Stimulated activated CD4-positive, alpha-beta T cell treated with anti-CD3 and anti-CD28 coated beads, TNF-alpha, amount 100 ng/mL, for 24 hours (primary cell): ENCODE measurements at places on chromosomes 3 and 15.

- no peak for DNase-seq
Measured at GRCh38 chr3:50132421-50133282, 22.5 kb upstream of the SEMA3F start.

DNA sequence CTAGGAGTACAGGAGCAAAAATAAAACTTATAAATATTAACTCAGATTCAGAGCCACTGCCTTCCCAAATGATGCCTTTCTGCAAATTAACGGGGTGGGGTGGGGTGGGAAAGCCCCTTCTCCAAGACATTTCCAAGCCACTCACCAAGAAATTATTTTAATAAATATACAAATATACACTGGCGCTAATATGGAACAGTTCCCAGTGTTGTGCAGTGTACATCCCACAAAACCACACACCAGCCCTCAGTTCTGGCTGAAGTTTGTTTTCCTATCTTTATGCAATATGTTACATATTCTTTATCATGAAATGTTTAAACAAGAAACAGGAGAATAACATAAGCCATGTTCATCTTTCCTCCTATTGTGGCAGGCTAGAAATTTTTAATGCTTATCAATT is 53.0 kb upstream of the GYG1 start:
- no peak for DNase-seq

GRCh38 chr3:124627501-124627908 is 102.7 kb upstream of the UMPS start:
- DNase-seq = no peak

DNA sequence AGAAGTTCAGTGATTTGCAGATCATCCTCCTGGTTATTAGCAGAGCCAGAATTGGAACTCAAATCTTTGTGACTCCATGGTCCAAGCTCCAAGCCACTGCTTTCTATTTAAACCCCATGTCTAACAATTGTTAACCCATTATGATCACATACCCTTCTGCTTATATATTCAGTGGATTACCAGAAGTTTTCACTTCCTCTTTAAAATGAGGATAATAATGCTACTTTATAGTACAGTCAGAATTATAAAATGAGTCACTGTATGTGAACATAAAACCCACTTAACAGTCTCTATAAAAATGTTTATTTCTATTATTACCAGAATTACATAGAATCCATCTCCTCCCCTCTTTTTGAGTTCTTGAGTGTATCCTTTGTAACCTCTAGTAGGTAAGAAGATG is 550.7 kb upstream of the DPPA4 start:
- no peak for DNase-seq

GRCh38 chr3:25455441-25456132 is 27.5 kb downstream of the RARB start:
- DNase-seq = no peak

GRCh38 chr15:100560323-100560722 is 31.6 kb upstream of the CERS3 start:
- DNase-seq = no peak

- DNase-seq = peak; percentile 18
Measured at GRCh38 chr3:119559441-119559963, at the start of gene CD80. Gene CD80, minus strand, starts transcription at chr3:119559614. Its CDS starts 1,886 bp downstream, at chr3:119557728.

GRCh38 chr3:146308682-146309081 is 57.8 kb upstream of the PLSCR4 start:
- DNase-seq = no peak

DNA sequence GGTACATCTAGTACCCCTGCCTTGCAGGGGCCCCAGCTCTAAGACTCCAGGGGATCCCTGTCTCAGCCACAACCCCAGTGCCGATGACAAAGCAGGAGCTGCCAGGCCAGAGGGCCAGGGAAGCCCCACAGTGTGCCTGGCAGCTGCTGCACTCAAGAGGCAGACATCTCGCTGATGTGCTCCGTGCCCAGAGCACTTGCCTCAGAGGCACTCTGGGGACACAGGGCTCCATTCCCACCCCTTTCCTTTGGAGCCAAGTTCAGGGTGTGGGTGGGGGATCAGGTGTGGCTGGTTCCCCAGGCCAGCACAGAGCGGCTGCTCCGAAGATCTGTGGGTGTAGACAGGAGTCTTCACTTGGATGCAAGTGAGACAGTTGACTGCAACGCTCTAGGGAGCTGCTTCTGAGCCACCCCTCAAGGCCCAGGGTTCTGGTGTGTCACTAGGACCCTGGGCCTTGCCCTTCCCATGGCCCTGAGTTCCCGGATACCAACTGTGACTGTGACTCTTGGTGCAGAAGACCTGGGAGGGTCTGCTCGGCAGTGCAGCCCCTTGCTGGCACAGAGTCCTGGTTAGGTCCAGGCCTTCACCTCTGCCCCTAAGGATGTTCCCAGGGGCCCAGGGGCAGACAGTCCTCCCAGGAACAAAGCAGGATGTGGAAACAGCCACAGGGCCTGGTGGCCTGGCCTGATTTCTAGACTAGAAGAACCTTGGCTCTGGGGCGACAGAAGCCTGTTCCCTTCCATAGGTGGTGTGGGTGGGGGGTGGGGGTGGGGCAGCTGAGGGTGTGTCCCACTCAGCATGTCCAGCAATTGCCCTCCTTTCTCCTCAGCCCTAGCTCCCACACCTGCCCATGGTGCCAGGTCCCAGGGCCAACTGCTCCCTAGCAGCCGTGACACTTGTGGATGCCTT is 2.5 kb downstream of the NT5DC2 start:
- no peak for DNase-seq

DNA sequence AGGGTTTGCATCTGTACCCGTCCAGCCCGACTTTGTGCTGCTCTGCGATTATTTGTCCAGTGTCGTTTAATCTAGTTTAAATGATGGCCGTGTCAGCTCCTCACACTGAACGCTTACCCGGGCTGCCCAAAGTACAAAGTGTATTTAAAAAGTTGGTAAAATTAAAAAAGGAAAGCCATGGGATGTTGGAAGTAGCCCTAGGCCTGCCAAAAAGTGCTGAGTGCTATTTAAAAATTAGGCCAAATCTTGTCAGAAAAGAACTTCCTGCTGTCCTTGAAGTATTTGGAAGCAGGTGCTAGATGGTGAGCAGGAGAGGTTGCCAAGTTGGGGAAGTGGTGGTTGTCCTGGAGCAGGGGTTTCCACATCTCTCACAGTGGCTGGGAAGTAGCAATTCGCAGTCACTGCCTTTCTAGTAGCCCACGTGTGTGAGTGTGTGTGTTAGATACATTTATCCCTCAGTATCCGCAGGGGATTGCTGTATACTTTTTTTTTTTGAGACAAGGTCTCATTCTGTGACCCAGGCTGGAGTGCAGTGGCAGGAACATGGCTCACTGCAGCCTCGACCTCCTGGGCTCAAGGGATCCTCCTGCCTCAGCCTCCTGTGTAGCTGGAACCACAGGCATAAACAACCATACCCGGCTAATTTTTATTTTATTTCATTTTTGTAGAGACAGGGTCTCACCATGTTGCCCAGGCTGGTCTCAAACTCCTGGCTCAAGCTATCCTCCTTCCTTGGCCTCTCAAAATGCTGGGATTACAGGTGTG is 664 bp downstream of the PPCDC start:
- DNase-seq = no peak

DNA sequence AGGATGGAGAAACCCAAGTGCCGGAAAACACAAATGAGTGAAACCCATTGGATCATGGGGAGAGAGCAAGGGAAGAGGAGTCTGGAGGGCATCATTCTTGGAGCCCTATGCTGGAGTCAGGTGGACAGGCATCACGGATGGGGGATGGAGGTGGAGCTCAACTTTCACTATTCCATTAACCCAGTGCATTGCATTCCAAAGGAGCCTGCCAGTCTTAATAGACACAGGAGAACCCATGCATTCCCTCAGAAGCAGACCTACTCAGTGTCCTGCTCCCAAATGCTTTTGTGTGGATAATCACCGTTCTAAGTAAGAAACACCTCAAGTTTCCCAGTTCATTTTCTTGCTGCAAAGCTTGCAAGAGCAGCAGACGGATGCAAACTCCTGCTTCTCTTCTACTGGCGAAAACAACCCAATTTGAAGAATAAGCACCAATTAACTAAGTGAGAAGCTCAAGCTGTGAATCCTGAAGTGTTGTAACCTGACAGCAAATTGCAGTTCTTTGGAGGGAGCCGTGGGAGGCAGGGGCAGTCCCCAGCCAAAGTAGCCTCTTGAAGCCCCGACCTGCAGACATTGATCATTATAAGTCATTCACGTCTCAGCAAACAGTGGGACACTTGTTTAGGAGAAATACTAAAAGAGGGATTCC is 25.3 kb downstream of the SEMA5B start:
- no peak for DNase-seq

- DNase-seq = no peak
Measured at GRCh38 chr15:50186752-50187151, 4.8 kb downstream of the SLC27A2 start.

- DNase-seq = no peak
Measured at GRCh38 chr15:97561529-97561928, 399.0 kb upstream of the ARRDC4 start.

- no peak for DNase-seq
Measured at GRCh38 chr3:72659188-72659587, 189.1 kb downstream of the SHQ1 start.

DNA sequence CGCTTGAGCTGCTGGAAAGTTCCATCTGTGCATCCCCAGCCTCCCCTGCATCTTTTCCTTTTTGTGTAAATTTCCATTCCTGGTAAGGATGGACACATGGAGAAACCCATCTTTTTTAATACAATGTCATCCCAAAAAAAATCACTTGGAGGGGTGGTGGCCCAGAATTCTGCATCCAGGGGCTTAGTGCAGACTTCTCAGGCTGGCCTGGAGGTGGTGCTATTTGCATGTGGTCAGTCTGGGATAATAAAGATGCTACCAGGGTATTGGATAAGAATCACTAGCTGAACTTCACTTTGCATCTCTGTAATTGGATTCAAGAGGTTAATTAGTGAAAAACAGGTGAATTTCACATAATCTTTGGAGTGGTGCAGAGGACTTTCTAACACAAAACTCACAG is 1.8 kb upstream of the ZSCAN2 start:
- no peak for DNase-seq

DNA sequence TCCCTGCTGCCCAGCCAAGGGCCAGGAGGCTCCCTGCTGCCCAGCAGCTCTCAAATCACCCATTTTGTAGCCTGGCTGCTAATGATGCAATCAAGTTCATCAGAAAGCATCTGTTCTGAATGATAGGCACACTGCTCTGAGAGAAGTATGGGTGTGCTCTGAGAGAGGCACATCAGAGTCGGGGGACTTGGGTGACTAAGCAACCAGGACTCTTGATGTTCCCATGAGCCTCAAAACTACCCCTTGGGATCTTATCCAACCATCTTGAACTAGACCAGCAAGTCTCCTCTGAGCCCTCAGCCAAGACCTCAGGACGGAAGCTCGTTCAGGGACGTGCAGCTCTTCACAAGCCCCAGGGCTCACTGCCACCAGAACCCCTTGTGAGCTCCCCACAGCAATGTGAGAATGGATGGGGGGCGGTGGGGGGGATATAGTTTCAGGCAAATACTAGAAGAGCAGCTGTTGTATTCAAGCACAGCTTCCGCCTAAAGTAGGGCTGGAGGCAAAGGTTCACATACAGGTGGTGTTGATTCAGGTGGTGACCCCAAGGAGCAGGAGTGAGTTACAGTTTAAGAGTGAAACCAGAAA is 52.2 kb upstream of the HES1 start:
- no peak for DNase-seq

DNA sequence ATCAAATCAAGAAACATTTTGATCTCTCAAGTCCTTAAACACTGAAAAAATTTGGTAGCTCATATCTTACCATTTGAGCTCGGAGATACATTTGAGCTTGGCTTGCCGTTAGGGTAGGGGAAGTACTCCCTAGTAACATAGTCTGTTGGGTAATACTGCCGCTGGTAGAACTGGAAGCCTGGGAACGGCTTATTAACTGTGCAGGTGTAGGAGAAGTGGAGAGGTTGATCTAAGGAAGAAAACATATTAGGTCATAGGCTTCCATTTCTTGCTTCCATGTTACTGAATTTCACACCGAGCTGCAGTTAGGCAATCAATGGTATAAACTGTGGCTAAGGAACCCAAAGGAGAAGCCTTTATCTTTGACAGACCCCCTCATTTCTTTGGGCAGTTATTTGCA is 32.5 kb downstream of the PHC3 start:
- DNase-seq = no peak

DNA sequence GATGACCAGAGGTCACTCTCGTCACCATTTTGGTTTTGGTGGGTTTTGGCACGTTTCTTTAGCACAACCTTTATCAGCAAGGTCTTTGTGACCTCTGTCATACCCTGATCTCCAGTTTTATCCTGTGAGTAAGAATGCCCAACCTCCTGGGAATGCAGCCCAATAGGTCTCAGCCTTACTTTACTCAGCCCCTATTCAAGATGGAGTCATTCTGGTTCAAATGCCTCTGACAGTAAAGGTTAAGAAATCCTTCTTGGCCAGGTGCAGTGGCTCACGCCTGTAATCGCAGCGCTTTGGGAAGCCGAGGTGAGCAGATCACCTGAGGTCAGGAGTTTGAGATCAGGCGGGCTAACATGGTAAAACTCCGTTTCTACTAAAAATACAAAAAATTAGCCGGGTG is 3.2 kb upstream of the ATG7 start:
- no peak for DNase-seq

DNA sequence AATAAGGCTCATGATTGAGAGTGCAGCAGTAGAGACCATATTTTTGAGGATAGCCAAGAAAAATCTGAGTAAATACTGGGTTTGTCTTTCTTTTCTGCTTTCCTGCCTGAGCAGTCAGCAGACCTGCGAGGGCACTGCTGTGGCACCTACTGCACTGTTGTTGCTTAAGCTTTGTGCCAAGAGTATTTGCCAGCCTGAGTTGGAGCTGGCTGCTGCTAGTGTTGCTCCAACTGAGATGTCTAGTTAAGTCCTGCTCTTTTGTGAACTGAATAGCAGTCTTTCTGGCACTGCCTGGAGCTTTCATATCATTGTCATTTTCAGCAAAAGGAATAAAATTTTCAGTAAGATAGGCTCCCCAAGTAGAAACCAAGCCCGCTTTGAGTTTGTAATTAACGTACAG is 214.5 kb upstream of the P2RY1 start:
- no peak for DNase-seq

GRCh38 chr3:151371526-151371925 is 13.0 kb downstream of the P2RY12 start:
- DNase-seq = no peak

DNA sequence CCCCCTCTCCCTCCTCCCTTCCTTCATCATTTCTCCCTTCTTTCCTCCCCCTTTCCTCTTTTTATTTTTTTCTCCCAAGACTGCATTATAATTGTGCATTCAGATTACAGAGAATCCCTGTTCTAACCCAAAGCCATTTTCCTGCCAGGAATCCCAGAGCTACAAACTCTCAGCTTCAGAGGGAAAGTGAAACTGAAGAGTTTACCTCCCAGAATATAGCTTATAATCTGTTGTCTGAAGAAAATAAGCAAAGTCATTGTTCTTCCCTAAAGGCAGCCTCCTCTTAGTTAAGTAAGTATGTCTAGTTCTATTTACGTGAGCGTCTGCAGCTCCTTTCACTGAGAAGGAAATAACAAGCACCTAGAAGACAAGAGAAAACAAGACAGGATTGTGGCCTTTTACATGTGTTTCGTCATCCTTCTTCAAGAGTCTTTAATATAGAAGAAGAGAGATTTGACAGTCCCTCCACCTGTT is 97.2 kb downstream of the CHST2 start:
- no peak for DNase-seq

- DNase-seq = no peak
Measured at GRCh38 chr3:182245059-182245458, 533.3 kb downstream of the SOX2 start.
